Activated effector memory CD4-positive, alpha-beta T cell treated with Interleukin-2 at 50 U/mL for 16 hours (primary cell): ENCODE measurements at places on chromosomes 6 and 20.
A peak's percentile ranks its signal among the peaks of the same experiment; 100 is the strongest.

GRCh38 chr6:90241229-90241880, 55.3 kb downstream of the BACH2 start:
- no peak for DNase-seq

- no peak for DNase-seq
Measured at GRCh38 chr20:50471231-50471630, 39.0 kb upstream of the PTPN1 start.

DNA sequence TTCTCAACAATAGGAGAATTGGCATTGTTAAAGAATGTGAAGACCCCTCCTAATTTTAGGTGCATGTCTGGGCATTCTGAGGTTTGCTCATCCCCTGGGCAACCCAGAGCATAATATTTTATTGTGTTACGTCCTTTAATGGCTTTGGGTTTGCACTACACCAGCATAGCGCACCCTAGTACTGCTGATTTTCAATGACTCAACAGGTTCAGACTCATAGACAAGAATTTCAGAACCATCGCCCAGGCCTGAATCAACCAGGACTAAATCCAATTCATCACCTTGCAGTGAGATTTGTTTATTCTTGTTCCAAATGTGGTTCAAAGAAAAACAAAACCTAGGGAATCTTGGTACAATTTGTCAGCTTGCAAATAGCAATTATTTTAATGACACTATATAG, 137.8 kb upstream of the PHACTR1 start:
- no peak for DNase-seq

DNA sequence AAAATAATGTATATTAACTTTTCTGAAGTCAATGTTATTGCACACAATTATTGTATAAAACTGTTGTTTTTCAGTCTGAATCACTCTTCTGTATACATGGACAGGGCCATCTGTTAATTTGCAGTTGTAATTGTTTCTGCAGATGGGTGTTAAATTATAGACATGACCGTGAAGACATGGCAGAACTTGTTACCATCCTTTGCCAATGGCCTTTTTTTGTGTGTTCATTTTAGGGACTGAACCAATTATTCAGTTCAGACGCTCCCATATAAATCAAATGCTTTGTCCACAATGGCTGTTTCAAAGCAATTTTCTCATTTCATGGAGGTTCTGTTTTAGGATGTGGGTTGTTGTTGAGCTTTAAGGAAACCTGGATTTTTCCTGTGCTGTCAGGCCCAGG, 533.7 kb downstream of the DOK5 start:
- no peak for DNase-seq

- DNase-seq, result no peak
Measured at GRCh38 chr6:4820704-4821276, 44.6 kb downstream of the CDYL start.

GRCh38 chr6:44732243-44732642, 344.7 kb downstream of the CDC5L start:
- DNase-seq, result no peak

- no peak for DNase-seq
Measured at GRCh38 chr6:123533862-123534648, 102.7 kb downstream of the TRDN start.

DNA sequence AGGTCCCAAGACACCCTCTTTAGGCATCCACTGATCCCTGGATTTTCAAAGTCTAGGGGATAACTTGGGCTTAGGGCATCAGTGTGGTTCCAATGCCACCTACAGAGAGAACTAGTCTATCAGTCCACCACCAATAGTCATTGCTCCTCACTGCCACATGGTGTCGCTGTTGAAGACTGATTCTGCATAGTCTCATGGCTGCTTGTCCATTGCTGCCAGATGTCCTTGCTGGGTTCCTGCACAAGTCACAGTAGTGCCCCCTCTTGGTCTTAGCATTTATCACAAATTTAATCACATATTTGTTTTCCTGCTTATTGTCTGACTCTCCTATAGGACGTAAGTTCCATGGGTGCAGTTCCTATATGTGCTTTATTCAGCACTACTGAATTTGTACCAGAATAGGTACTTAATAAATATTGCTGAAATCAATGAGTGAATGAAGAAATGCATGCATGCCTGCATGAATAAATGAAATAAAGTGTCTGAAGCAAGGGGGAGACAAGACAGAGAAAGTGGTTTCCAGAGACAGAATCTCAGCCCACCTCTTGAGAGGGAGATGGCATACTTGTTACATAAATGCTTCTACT, 45.9 kb upstream of the RALY start:
- no peak for DNase-seq

- no peak for DNase-seq
Measured at GRCh38 chr6:27758491-27758890, 153.7 kb downstream of the OR2B2 start.

GRCh38 chr20:32231847-32232246, 24.2 kb downstream of the POFUT1 start:
- peak; percentile 23 for DNase-seq

DNA sequence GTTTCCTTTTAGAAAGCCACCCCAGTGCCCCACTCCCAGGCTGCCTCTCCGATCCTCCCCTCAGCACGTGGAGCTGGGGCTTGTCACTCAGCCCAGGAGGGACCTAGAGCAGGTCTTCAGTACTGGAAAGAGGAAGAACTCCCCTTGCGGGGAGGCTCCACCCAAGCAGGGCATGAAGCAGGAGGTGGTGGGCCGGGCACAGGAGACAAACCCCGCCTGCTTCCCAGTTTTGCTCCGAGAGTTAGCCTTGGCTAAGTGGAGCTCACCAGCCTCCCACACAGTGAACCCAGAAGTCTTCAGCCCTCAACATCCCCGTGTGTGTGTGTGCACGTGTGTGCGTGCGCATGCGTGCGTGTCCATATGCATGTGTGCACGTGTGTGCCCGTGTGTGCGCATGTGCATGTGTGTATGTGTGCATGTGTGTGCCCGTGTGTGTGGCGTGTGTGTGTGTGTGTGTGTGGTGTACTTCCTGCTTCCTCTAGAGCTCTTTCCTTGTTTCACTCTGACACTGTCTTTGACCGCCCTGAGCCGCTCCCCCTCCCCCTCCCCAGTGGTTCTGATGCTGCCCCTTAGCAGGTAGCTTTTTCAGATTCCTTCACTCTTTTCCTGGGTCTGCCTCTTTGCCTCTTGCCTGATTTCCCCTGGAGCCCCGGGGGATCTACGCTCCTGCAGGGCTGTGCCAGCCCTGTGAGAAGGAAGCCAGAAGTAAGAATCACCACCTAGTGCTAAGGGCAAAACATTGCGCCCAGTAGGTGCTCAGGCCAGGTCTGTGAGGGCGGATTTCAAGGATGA, 239.8 kb downstream of the CDC5L start:
- DNase-seq, result no peak

DNA sequence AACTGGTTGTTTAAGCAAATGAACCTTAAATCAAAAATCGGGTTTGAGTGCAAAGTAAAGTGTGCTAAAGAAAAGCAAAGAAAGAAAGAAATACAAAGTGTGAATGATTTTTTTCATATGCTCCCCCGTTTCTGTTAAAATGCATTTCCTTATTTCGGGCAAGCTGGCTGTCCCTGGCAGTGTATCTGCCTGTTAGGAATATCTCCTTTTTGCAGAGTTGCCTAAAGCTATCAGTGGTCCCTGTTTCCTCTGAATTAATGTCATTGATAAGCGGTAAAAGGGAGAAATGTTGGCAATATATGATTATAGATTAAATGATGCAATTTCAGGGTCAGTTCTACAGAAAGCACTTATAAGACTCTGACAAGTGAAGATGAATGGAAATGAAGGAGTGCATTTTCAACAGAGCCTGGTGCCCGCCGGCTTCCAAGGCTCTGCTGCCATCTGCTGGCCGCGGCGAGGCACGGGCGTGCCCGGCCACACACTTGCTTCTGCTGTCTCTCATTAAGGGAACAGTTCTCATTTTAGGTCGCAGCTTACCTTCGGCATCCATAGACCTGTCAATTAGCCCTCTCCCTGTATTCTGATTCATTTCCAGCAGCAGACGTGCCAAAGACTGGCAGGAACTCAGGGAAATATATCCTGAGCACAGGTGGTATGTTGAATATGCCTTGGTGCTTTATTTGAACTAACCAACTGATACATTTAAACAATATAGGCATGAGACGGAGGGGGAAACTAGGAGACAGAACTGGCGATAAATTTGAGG, 381.9 kb downstream of the C6orf118 start:
- DNase-seq, result peak; percentile 27

DNA sequence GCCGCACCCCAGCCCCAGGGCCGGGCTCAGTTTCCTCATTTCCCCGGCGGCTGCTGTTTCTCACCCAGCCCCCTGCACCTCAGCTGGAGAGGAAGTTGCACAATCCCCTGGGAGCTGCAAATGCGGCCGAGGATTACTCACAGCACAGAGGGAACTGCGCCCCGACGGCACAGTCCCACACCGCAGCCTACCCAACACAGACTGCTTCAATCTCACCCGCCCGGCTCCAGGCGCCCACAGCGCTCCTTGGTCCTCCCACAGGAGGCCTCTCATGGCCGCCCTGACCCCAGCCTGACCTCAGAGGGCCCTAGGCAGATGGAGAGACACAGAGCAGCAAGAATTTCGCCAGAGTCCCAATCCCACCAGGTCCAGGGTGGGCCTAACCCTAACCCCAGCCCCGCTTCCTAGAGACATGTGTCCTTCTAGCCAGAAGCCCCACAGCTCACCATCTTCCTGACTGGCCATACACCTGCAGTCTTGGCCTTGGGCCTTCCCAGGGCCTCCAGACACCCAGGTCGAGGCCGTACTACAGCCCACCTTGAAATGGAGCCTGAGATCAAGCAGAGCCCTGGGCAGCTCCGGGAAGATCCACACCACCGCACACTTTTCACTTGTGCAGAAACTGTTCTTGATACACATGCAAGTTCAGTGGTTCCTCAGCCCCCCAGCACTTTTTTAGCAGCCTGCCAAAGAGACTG, 11.7 kb downstream of the TFEB start:
- DNase-seq, result no peak

GRCh38 chr6:40124924-40125323, 190.7 kb upstream of the MOCS1 start:
- DNase-seq, result no peak

- DNase-seq, result no peak
Measured at GRCh38 chr6:129651291-129651691, 58.7 kb downstream of the ARHGAP18 start.

DNA sequence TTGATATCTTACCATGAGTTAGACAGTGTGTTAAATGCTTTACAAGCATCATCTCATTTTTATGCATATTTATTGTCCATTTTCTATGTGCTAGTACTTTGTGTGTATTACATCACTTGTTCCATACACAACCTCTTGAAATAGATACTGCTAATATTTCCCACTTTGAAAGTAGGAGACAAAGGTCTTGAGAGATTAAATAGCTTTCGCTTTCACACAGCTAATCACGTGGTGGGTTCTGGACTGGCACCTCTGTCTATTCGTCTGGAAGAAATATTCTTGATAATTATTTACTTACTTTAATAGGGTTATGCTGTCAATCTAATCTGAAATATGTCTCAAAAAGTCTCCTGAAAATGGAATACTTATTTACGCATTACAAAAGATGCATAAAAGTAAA, 30.2 kb downstream of the EPHA7 start:
- no peak for DNase-seq

DNA sequence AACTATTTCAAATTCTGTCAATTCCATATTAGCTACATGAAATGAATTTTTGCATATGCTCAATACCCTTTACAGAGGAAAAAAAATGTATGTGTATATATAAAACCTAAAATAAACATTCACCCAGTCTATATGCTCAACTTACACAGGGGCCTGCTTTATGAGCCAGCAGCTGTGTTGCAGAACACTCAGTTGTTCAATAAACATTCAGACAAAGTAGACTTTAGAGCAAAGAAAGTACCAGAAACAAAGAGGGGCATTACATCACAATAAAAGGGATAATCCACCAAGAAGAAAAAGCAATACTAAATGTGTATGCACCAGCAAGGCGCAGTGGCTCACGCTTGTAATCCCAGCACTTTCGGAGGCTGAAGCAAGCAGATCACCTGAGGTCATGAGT, 9.5 kb downstream of the COQ3 start:
- no peak for DNase-seq

GRCh38 chr6:99254616-99255550, 94.6 kb downstream of the FAXC start:
- no peak for DNase-seq

DNA sequence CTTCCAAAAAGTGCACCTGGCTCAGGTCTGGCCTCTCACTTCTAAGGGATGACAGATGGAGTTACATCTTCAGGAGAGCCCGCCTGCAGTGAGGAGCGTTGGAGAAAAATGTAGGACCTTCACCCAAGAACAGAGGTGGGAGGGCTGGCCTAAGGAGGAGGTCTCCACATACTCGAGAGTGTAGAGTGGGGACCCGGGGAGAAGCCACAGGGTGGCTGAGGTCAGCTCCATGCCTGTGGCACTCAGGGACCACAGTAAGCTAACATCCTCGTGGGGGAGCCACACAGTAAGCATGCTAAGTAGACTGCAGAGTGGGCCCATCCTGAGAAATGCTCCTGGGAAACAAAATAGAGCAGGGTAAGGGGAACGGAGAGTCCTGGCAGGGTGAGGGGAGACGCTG, 24.0 kb downstream of the AAR2 start:
- DNase-seq, result no peak

DNA sequence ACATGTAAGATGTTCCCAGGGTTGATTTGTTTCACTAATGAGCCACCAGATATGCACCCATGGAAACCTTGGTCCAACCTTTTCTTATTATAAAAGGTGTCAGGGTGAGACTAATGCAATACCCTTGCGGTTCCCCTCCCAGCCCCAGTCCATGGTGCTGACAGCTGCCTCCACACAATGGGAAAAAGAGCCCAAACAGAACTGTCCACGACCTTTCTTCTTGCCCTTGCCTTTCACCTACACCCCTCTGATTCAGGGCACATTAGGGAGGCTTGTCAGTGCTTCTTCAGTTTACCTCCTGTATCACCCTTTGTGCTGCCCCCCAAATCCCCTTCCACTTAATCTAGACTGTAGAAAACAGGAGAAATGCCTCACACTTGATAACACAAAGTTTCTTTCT, 352.7 kb upstream of the CDH4 start:
- DNase-seq, result no peak

- no peak for DNase-seq
Measured at GRCh38 chr6:9007027-9007426, 571.7 kb upstream of the SLC35B3 start.

DNA sequence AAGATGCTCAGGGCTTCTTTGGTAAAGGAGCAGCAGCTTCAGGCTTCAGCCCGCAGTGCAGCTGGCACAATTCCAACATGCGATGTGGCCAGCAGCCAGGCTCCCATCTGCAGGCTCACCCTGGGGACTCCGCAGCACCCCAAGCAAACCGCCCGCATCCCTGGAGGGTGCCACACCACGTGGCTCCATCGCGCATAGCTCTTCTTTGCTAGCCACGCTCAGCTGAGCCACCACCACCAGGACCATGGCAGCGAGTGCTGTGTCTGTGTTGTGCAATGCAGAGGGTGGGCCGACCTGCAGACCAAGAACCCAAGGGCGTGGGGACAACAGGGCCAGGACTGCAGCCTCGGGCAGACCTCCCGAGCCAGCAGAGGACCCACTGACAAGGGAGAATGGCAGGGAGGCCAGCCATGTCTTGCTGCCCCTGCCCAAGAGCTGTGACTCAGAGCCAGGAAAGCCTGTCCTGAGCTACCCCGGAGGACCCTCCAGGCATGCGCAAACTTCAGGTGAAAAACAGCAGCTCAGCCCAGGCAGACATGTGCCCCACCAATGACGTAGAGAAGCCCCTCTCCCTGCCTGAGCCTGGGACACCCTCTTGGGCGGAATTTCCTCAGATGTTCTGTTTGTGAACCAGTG, 87.8 kb downstream of the GINS1 start:
- DNase-seq, result no peak

- DNase-seq, result no peak
Measured at GRCh38 chr6:161273274-161273751, 548 bp downstream of the AGPAT4 start.
